ENCODE measurements at places on chromosomes 4 and X.

- no peak for DNase-seq
These were observed 6.0 kb downstream of the GAGE10 start for GRCh38 chrX:49309401-49309981.

- no peak for DNase-seq
These were observed 13.5 kb downstream of the MYOZ2 start for GRCh38 chr4:119149110-119149509.

DNA sequence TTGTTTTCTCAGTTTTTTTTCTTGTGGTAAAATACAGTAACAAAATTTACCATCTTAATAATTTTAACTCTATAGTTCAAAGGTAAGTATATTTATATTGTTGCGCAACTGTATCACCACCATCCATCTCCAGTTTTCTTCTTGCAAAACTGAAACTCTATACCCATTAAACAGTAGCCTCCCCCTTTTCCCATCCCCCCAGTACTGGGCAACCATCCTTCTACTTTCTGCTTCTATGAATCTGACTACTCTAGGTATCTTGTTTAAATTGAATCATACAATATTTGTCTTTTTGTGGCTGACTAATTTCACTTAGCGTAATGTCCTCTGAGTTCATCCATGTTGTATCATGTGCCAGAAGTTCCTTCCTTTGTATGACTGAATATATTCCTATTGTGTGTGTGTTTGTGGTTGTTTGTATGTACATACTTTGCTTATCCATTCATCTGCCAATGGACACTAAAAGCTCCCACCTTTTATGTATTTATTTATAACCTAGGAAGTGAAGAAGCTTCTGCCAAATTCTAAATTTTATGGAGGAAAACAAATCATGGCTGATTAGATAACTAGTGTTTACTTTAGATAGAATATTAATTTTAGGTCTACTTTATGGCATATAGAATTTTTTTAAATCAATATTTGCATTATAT, 10.0 kb downstream of the ABHD18 start:
- no peak for DNase-seq

DNA sequence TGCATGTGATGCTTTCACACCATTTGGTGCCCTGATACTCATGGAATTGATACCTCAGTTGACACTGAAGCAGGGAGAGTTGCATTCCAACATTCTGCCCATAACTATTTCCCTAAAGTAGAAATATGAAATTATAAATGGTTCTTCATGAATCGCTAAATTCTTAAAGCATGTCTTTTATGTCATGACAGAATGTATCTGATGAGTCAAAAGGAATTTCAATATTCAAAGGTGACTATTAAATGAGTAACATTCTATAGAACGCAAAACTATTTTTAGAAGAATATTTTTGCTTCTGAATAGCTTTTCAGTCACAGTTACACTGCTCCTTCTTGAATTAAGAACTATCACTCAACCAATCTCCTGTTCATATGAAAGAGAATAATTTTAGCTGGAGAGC, 152.8 kb downstream of the ADGRA3 start:
- no peak for DNase-seq

- DNase-seq = no peak
These were observed 85.4 kb downstream of the SH3RF1 start for GRCh38 chr4:169185133-169185956.

- no peak for DNase-seq
These were observed 115.9 kb downstream of the MAGEC2 start for GRCh38 chrX:142089193-142089592.

DNA sequence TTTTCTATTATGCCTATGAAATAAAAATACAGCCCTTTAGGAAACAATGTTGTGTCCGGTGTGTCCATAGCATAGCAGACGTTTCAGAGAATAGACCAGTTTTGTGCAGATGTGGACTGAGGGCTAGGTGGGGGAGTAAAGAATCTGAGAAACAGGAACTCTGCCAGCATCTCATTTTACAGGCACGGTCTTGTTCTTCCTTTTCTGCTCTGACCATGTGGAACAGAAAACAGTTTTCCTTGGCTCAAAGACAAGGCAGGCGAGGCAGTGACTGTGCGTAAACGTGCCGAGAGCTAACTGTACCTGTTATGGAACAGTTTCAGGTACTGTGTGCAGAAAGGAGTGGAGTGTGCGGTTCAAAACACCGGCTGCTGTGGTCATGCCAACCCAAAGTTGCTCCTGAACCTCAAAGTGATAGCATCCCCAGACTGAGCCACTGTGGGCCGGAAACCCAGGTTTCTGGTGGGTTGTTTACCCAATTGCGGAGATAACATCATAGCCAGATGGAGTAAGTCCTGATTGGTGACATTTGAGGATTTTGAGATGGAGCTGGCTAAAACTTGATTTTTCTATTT, 20.2 kb downstream of the CNGA2 start:
- DNase-seq = no peak

DNA sequence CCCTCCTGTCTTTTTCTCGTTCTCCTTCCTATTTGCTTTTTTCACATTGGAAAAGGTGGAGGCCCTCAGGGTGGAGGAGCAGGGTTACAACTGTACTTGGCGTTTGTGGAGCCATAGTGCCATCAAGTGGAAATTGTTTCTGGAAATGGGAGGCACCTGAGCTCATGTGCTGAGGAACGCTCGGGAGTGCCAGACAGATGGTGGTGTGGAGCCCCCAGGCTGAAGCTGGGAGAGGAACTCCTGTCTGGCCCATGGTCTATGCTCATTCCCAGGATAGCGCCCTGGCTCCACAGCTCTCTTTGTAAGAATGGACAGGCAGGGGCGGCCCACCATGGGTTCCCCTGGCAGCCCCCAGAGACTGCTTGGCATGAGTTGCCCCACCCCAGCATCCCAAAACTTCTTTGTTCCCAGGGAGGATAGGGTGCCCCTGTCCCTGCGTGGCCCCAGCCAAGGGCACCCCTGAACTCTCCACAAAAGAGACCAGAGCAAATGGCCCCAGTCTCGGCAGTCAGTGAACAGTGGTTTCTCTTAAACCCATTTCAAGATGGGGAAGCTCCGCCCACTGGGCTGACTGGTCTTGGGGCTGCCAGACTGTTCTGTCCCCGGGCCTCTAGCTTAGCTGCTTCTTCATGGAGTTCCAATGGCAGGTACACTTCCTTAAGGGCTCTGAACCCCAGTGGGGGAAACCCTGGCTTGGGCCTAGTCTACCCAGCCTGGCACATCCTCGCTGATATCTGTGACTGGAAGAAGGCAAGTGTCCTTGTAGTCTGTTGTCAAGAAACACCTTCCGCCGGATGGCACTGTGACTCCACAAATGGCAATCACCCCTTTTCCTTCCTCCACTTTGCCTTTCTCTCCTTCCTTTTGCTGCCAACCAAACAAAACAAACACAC, 70.1 kb downstream of the NBDY start:
- DNase-seq = no peak

- DNase-seq = no peak
These were observed 112.1 kb downstream of the FAM53A start for GRCh38 chr4:1572010-1572385.

DNA sequence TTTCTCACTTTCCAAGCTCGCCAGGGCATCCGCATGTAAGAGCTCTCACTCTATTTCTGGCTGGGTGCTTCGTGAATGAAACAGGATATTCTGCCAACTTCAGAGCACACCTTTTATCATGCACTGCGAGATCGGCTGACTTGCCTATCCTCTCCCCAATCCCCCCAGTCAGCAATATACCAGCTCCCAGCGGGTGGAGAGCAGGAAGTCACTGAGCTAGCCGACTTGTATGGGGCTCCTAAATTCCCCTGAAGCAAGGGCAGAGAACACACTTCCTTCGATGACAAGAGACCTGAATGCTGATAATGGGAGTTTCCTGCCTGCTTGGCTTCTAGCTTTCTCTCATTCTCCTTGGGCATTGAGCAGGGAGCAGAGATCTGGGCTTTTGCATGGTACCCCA, 33.8 kb upstream of the MAMLD1 start:
- DNase-seq = no peak

DNA sequence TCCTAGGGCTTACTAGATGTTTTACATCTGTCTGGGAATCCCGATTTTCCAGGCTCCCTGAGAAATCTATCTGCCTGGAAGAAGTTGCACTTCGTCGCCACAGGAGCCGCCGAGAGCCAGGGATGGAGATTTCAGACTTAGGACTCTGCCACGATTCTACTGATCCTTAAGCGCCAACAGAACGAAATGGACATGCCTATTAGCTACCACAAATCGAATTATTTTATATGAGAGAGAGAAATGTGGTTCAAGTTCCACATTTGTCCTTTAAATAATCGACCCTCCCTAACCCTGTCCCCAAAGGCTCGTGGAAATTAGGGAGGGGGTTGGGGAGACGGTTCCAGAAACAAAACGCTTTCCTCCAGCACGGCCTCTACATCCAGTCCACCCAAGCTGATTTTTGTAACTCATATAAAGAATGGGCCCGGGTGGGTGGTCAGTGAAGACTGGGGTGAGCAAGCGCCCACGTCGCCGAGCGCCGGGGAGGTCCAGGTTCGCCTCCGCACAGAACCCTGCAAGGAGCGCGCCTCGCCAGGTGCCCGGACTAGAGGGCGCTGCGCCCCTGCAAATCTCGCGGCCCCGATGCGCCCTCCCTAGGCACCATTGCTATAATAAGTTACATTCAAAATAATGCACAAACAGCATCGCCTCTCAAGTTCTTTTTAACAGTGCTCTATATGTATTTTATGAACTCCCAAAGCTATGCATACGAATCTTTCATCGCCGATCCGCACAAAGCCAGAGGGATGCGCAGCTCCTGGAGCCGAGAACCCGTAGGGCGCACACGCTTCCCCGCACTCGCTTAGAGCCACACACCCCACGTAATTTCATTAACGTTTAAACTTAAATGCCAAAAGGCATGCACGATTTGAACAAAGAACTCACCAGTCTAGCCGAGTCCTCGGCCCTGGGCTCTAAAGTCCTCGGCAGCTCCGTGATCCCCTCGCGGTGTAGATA, 2.1 kb upstream of the FAT1 start:
- peak; percentile 58 for DNase-seq

DNA sequence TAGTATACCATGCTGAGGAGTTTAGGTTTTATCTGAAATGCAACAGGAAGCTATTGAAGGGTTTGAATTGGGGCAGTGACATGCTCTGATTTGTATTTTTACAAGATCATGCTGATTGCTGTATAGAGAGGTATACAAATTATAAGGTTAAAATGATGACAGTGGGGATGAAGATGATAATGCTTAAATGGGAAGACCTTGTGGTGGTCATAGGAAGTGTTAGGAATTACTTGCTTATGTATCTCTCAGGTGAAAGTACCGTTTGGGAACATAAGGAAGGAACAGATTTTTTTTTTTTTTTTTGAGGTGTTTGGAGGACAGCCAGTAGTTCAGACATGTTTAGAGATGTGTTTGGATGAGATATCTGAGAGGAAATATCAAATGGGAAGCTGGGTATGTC, 5.0 kb downstream of the BMP2K start:
- no peak for DNase-seq

GRCh38 chrX:113470166-113470565, 629.5 kb upstream of the AMOT start:
- DNase-seq = no peak

DNA sequence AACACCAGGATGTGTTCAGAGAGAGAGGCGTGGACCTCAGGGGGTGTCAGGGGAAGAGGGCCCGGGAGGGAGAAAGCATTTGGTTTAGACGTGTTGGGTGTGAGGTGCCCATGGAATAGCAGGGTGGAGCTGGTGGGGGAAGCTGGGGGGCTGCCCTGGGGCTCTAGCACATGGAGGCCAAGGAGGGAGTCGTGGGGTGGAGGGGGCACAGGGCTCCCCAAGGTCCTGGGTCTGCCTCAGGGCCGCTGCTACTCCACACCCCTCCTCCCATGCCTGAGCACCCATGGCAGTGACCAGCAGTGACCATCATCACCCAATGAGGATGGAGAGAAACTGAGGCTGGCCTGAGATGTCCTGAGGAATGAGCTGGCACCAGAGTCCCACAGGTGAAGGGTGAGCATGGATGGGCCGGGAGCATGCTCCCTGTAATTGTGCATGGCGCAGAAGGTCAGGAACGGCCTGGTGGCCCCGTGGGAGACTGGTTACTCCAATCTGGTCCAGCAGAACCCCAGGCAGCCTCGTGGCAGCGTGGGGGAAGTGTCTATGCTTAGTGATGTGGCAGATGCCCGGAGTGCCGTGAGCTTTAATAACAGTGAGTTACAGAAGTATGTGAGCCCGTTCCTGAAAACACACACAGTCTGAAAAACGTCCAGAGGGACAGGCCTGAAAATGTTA, 69.4 kb upstream of the GPR78 start:
- DNase-seq = no peak

- no peak for DNase-seq
These were observed 236.9 kb upstream of the CTSO start for GRCh38 chr4:156190615-156191014.

DNA sequence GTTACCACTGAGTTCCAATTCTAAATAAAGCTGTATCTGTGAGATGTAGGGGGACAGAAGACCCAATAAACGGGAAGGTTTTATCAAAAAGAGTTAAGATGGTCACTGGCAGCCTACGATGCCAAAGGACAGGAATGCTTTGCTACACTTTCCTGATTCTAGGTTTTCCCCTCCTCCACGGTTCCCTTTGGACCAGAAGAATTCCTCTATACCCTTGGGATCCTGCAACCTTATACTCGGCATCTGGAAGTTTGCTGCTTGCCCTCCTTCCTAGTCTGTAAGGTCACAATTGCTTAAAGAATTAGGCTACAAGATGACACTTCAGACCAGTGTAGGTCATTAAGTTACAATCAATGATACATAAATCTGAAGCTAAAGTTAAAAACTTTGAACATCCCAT, 64.3 kb downstream of the SCML2 start:
- no peak for DNase-seq

- DNase-seq = no peak
These were observed 38.8 kb downstream of the CLCN3 start for GRCh38 chr4:169658975-169659715.

- DNase-seq = no peak
These were observed 321.3 kb upstream of the LCORL start for GRCh38 chr4:18342847-18343246.

GRCh38 chr4:3415471-3416141, 26.2 kb upstream of the HGFAC start:
- no peak for DNase-seq

- no peak for DNase-seq
These were observed 7.8 kb downstream of the INTS6L start for GRCh38 chrX:135528254-135528653.

GRCh38 chr4:141195095-141195707, 25.5 kb upstream of the ZNF330 start:
- no peak for DNase-seq

- DNase-seq = no peak
These were observed 39.1 kb upstream of the MAGEA8 start for GRCh38 chrX:149841929-149842328.

- DNase-seq = no peak
These were observed 13.3 kb downstream of the UBA6 start for GRCh38 chr4:67687636-67688035.

- DNase-seq = no peak
These were observed 3.0 kb upstream of the PLAC1 start for GRCh38 chrX:134661295-134661694.

GRCh38 chrX:18026166-18026565, 165.1 kb upstream of the RAI2 start:
- no peak for DNase-seq

- DNase-seq = no peak
These were observed 72.7 kb upstream of the H2AZ1 start for GRCh38 chr4:100022792-100023222.

GRCh38 chrX:37599729-37600128, 28.3 kb downstream of the LANCL3 start:
- no peak for DNase-seq
